Fibroblast of the aortic adventitia (primary cell): ENCODE measurements at places on chromosomes 12 and 14. TPM values are rescaled to one million over a fixed set of nuclear protein-coding genes. Genes with fewer than 3 reads are reported as not detected.

DNA sequence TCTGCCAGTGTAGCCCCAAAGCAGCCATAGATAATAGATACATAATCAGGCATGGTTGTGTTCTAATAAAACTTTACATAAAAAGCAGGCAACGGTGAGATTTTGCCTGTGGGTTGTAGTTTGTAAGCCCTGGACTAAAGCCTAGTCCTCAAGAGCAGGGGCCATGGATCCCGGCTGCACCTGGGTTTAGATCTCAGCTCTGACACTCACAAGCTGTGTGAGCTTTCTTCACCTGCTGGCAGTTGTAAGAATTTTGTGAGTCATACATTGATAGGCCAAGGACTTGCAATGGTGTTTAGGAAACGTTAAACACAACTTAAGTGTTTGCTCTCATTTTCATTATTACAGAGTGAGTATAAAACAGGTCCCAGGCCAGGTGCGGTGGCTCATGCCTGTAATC, 395.8 kb upstream of the TBX3 start:
- no peak for DNase-seq

Gene TMEM233
- 1.1 TPM in 1 of 2 replicates, not detected in the other for total RNA-seq

Gene ZBTB39
- 5.2 and 6.1 TPM in 2 replicates for total RNA-seq

Gene INSM2
- not detected in 2 replicates for total RNA-seq
